Liver (tissue), 10 donors: ENCODE measurements at places on chromosomes 3 and 15. TPM values are rescaled to one million over a fixed set of nuclear protein-coding genes. Genes with fewer than 3 reads are reported as not detected.

- DNase-seq: no peak
These were observed 1.2 kb downstream of the SETD2 start for GRCh38 chr3:47162697-47163168.

The GHSR gene
- total RNA-seq: not detected

DNA sequence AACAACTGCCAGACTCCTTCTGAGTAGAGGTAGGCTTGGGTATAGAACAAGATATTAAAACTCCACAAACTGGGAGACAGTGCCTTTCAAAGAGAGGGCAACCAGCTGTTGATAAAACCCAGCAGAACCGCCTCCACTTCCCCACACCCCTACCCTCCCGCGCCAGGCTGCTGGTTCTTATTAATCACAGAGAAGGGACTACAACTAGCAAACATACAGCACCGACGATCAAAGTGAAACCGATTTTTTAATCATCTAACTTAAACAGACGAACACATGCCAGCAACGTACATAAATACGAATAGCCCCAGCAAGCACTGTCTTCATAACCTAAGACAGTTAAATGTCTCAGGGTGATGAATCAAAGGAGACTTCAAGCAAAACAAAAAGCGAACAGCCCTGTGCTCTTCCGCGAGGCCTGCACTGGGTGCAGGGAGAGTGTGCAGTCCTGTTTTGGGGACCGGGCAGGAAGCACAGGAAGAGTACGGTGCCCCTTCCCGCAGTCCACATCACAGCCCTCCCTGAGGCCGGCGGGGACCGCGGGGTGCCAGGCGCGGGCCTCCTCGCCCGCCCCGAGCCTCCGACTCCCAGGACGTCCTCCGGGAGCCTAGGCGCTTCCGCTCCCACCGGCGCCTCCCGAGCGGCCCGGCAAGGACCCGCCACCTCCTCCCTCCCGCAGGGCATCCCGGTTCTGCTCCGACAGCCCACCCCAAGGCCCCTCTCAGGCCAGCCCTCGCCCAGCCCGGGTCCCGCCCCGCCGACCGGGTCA, 75.1 kb upstream of the VGLL4 start:
- peak; percentile 35 for DNase-seq

DNA sequence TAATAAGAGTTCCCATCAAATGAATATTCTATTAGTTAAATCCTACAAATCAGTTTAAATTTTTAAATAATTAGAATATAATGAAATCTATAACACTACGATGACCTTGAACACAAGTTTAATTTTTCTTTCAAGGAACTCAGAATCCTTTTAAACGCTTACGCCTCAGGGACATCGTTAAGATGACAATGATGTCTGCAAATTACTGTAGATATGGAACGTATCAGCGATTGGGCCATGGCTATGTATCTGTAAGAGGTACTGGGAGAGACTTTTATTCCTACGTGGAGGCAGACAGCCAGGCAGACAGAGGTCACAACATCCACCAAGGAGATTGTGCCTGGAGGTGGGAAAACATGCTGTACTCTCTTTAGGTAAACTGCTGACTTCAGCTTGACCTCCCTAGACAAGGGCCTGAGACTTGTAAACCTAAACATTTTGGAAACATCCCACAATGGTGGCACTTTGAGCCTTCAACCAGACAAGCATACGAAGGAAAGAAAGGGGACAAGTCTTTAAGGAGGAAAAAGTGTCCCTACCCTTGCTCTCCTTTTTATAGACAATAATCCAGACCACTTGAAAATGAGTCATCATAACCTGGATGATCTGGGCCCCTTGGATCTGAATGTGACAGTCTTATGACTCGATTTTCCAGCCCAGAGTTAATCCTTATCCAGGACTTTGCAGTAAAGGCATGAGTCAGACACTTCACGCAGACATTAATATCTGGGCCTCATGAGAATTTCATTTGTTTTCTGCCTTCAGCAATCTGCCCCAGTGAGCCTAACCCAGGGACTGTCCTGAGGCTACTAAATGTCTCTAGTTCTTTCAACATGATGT, 6.8 kb upstream of the LDHAL6B start:
- no peak for DNase-seq

DNA sequence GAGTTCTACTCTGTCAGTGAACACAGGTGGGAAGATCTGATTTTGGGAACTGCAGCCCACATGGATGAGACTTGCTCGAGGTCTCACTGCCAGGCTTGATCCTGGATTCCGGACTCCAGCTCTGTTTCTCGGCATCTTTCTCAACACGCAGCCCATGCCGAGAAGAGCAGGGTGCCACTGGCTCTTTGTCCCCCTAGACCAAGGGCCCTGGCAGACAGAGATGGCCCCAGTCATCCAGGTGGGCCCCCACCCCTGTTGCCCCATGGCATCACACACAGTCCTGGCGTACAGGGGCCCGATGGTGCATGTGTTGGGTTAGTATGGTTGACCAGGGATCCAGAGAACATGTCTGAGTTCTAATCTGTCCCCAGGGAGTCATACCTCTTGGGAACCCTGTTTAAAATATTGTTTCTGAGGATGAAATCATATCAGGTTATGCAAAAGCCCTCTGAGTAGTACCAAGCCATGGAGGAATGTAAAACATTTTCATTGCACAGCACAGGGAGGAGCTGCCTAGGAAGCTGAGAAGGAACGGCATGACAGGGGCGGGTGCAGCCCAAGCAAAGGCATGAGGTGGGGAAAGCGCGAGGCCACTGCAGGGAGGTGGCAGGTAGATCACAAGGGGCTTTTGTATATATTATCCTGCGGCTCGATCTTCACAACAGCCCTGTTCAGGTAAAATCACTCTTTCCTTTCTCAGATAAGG, 320.6 kb downstream of the UACA start:
- DNase-seq: no peak

DNA sequence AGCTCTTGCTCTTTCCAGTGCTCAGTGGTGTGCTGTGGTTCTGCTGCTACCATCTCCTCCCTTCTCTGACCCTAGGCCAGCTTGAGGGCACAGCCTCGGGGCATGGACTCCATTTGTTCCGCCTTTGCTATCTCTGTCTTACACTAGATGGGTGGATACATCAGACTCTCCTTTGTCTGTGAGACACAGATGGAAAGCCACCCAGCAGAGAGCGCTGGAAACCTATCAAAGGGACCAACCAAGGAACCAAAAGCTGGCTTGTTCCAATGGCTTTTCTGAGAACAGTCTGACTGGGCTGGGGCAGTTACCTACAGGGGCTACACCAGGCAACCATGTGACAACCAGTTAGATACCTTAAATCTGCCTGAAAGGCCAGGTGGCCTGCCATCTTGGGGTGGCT, 63.8 kb downstream of the NPTN start:
- DNase-seq: no peak

DNA sequence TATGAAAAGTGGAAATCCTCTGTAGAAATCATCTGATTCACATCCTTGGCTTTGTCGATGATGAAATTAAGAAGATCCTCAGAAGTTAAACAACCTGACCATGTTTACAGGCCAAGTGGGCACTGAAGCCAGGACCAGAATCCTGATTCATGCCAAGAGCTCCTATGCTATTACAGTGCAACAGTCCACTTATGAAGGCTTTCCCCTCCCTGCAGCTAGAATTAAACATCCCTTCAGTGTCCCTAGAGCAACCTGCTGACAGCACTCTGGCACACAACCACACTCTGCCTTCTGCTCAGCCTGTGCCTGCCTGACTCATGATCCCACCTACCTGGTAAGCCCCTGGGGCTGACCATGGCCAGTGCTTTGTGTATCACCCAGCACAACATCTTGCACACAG, 33.8 kb downstream of the TXNRD3 start:
- DNase-seq: no peak

DNA sequence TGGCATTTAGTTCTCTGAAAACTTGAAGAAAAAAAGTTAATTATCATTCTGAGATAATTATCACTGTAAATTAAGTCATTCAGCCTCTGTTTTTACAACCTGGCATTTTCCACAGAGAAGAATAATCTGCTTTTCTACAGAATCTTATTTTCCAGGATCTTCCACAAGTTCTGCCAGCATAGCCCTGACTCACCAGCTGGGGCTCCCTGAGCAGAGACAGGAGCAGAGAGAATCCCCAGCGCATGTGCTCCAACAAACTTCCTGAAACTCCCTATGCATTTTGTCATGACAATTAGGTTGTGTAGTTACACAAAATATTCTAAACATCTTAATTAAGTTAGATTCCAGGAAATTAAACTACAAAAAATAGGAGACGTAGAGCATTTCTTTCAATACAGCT, 32.1 kb upstream of the TMEM207 start:
- no peak for DNase-seq

DNA sequence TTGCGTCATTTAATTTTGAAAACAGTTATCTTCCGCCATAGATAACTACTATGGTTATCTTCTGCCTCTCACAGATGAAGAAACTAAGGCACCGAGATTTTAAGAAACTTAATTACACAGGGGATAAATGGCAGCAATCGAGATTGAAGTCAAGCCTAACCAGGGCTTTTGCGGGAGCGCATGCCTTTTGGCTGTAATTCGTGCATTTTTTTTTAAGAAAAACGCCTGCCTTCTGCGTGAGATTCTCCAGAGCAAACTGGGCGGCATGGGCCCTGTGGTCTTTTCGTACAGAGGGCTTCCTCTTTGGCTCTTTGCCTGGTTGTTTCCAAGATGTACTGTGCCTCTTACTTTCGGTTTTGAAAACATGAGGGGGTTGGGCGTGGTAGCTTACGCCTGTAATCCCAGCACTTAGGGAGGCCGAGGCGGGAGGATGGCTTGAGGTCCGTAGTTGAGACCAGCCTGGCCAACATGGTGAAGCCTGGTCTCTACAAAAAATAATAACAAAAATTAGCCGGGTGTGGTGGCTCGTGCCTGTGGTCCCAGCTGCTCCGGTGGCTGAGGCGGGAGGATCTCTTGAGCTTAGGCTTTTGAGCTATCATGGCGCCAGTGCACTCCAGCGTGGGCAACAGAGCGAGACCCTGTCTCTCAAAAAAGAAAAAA, 1.2 kb downstream of the B2M start:
- peak; percentile 64 for DNase-seq

The STAB1 gene
- 43.0 TPM for total RNA-seq

The SUSD5 gene
- 0.19 TPM for total RNA-seq

DNA sequence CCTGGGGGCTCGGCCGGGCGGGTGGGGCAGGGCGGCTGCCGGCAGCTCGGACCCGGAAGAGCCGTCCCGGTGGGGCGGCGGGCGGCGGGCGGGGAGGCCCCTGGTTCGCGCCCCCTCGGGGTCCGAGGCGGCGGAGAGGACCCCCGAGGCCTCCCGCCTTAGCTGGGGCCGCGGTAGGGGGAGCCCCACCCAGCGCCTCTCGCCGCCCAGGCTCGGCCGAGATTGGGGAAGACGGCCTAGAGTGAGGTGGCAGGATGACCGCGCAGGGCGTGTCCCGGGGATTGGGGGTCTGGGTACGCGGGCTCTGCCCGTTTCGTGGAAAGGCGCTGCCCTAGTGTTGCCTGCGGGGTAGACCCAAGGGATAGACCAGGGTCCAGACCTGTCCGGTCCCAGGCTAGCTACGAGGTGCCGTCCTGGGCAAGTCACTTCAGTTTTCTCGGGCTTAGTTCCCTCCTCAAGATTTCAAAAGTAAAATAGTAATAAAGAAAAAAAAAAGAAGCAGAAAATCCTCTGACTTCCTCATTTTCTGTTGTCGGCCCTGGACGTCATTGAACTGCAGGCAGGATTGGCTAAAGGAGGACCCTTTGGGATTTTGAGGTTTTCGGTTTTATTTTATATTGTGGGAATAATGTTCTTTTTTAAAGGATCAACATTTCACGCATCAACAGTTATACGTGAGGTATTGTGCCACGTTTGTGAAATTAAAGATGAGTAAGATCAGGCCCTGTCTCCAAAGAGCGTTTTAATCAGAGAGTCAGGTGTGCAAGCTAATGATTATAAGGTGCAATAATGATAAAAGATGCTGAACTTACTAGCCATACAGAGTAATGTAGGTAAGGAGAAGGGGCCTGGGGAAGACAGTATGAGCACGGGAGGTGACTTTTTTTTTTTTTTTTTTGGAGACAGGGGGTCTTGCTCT, 679 bp downstream of the IQGAP1 start:
- DNase-seq: peak; percentile 50

DNA sequence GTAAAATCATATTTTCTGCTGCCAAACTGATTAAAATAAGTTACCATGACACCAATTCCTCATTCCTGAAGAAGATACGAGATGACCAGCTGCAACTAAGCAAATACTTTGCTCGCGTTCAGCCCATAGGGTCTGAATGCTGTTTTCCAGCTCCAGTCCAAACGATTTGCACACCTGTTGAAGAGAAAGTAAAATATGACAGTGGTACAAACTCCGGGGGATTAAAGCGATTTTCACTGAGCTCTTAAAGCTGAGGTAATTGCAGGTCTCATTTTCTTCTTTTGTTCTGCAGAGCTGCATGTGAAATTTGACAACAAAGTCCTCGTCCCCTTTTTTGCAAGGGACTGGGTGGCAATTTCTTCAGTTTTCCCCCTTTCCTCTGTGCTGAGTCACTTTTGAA, 118.4 kb downstream of the NR2F2 start:
- DNase-seq: no peak

DNA sequence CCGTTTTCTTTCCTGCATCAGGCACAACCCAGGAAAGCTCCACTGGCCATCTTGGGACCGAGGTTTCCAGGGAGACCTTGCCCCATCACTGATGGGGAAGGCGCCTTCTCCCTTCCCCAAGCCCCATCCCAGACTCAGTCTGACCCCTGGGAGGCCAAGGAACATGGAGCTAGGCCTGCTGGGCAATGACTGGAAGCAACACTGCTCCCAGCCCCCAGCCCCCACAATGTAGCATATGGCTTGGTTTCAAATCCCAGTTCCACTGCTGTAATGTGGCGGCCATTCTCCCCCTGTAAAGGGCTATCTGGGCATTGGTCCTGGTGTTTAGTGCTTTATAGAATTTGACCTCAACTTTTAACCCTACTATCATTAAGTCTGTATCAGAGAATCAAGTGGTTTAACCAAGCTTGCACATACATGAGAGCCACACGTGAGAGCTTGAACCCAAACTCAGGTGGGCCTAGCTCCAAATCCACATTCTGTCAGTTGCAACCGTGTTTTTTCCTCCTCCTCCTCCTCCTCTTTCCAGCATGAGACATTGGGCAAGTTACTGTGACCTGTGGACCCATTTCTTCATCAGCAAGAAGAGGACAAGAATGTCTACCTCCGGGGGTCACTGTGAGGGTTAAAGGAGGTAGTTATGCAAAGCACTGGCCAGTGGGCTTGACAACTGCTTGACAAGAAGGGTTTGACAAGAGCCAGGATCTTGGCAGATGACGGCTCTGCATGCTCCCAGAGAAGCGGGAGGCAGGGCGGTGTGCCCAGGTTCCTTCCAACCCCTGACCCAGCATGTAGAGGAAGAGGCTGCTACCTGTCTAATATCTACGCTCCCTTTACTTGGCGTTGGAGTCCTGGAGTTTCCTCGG, 37.4 kb downstream of the KLHL25 start:
- no peak for DNase-seq

The OR4F15 gene
- total RNA-seq: not detected

The GOLGA8S gene
- 0.05 TPM for total RNA-seq

- DNase-seq: no peak
These were observed 43.7 kb downstream of the PROS1 start for GRCh38 chr3:93930041-93930440.

GRCh38 chr3:17980863-17981262, 238.4 kb upstream of the TBC1D5 start:
- DNase-seq: no peak
